ENCODE measurements at places on chromosomes 6 and 20.

DNA sequence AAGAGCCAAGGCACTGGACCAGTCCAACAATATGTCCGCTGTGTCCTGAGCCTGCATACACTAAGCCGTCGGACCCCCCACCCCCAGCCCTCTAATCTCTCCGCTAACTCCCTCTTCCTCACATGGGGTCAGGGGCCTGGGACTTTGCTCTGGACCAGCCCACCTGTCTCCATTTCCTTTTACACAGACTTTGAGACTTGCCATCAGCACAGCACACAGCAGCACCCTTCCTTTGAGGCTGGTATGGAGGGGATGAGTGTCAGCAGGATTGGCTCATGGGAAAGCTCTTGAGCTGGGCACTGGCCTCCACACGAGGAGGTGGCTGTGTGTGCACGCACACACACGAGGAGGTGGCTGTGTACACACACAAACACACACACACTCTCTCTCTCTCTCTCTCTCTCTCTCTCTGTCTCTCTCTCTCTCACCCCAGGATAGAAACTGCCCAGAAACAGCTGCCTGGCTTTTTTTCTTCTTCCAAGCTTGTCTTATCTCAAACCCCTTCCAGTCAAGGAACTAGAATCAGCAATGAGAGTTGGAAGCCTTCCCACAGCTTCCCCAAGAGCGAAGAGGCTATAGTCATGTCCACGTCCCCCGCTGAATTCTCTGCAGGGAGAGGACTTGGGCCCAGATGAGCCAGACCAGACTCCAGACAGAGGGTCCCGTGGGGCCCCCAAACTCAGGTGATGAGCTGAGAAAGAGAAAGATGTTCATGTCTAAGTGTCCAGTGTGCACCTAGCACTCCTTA is 18.6 kb downstream of the SLC9A8 start:
- DNase-seq, result no peak

DNA sequence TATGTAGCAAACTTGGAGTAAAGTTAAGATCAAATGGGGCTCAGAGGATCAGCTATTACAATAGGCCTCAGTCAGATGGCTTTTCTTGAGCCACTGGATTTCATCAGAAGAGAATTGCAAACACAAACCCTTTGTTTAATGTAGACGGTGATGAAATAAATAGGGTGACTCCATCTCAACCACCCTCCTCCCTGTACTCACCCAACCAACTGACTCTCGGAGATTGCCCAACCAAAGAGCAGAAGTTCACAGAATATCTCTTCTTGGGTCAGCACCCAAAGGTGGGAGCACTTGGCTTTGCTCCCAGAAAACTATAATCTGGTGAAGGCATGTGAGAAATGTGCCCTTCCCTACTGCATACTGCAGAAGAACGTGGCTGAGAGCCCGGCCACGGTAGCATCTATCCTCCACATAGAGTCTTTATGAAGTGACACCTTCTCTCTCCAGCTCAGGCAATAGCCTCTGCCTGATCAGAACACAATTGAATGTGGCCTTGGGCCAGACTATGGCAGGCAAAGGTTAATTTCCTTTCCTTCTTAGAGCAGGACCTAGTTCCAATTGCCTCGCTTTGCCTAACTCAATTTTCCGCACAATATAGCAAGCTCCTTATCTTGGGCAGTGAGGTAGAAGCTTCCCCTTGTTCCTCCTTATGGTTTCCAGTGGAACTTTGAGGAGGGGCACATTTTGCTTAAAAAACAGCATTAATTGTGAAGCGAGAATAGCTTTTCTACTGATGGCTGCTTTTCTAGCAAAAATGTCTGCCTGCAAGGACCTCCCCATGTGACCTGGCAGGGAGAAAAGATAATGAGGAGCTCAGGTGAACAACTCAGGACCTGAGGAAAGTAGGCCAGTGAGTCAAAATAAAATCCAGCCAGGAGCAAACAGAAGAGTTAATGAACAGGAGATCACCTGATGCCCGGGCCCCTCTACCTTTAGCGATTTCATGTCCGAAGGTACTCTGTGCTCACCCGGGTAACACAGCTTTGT is 79.4 kb downstream of the GFOD1 start:
- no peak for DNase-seq

DNA sequence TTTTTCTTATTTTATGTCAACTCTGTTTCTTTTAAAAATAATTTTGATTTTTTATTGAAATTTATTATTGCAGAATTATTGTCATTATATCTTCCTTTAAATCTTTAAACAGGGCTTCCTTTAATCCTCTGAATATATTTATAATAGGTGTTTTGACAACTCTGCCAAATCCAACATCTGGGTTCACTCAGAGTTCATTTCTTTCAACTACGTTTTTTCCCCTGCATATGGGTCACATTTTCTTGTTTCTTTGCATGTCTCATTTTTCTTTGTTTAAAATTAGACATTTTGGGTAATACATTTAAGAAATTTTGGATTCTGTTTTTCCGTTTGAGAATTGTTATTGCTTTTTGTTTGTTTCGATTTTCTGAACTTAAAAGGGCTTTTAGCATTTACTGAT is 655.1 kb upstream of the CITED2 start:
- DNase-seq, result no peak

GRCh38 chr6:160791981-160792418 is 90.0 kb downstream of the PLG start:
- DNase-seq, result no peak

GRCh38 chr6:34791701-34792604 is at the start of gene BLTP3A:
Gene BLTP3A (plus strand): TSS chr6:34792083. CDS start chr6:34792251, 168 bp downstream.
- peak; percentile 87 for DNase-seq

GRCh38 chr6:73471686-73472290 is 10.3 kb downstream of the MTO1 start:
- no peak for DNase-seq

DNA sequence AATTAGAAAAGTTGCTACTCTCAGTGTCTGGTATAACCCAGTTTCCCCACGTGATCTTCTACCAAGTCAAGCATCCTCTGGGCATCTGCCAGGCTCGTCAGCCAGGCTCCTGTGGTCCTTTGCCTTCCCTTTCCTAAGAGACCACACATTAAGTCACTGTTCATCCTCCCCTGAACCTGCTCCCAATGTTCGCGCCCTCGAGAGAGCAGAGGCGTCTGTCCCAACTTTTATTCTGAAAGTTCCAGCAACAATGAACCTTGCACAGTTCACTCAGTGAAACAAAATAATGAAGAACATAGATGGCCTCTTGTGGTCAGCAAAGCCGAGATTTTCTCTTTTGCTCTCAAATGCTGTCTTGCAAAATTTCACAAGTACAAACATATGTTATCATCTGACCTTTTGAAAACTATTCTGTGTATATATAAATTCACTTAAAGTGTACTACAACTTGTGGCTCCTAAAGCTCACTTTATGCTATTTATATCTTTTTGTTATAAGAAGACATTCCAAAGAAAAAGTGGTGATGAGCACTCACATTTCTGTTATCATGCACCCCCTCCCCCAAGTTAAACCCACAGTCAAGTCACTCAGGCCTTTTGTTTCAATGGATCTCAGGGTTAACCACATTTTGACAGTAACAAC is 39.2 kb upstream of the NHSL1 start:
- no peak for DNase-seq

- DNase-seq, result no peak
These were observed 432.7 kb downstream of the TFAP2A start for GRCh38 chr6:9982215-9982614.

GRCh38 chr20:38804682-38805501 is 605 bp upstream of the PPP1R16B start:
- peak; percentile 89 for DNase-seq

GRCh38 chr6:169831450-169832246 is 80.2 kb downstream of the ERMARD start:
- DNase-seq, result peak; percentile 73

DNA sequence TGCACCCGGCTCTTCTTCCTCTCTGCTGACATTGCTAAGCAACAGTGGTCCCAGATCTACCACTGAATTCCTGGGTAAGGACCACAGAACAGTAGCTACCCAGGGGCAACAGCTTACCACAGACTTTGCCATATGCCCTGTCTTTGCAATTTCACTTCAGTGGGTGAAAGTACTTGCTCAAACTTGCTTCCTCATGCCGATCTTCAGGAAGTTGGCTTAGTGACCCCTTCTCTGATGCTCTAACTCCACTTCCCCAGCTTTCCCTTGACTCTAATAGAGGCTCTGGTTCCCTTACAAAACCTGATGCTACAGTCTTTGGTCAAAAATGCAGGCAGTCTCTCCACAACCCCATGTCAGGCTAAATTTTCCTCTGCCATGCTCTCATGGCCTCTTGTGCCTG is 3.3 kb upstream of the TAAR5 start:
- no peak for DNase-seq

GRCh38 chr20:12886618-12887363 is 122.0 kb upstream of the SPTLC3 start:
- no peak for DNase-seq

- DNase-seq, result no peak
These were observed 176.9 kb upstream of the CITED2 start for GRCh38 chr6:139551376-139551775.

- DNase-seq, result no peak
These were observed 512.3 kb downstream of the HDGFL1 start for GRCh38 chr6:23081701-23082100.

DNA sequence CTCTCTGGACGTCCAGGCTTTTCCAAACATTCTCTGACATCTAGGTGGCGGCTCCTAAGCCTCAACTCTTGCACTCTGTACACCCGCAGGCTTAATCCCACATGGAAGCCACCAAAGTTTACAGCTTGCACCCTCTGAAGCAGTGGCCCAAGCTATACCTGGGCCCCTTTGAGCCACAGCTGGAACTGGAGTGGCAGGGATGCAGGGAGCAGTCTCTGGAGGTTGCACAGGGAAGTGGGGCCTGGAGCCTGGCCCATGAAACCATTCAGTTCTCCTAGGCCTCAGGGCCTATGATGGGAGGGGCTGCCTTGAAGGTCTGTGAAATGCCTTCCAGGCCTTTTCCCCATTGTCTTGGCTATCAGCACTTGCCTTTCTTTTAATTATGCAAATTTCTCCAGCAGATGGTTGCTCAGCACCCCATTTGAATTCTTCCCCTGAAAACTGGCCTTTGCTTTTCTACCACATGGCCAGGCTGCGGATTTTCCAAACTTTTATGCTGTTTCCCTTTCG is 64.9 kb downstream of the IRF4 start:
- no peak for DNase-seq

GRCh38 chr6:30025186-30025585 is 35.9 kb upstream of the POLR1H start:
- DNase-seq, result no peak

DNA sequence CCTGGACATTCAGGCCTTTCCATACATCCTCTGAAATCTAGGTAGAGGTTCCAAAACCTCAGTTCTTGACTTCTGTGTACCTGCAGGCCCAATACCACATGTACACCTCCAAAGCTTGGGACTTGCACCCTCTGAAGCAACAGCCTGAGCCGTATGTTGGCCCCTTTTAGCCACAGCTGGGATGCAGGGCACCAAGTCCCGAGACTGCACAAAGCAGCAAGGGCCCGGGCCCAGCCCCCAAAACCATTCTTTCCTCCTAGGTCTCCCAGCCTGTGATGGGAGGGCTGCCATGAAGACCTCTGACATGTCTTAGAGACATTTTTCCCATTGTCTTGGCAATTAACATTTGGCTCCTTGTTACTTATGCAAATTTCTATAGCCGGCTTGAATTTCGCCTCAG is 107.4 kb upstream of the FRMD1 start:
- DNase-seq, result no peak

GRCh38 chr6:167687116-167687725 is 139.5 kb upstream of the AFDN start:
- DNase-seq, result no peak

DNA sequence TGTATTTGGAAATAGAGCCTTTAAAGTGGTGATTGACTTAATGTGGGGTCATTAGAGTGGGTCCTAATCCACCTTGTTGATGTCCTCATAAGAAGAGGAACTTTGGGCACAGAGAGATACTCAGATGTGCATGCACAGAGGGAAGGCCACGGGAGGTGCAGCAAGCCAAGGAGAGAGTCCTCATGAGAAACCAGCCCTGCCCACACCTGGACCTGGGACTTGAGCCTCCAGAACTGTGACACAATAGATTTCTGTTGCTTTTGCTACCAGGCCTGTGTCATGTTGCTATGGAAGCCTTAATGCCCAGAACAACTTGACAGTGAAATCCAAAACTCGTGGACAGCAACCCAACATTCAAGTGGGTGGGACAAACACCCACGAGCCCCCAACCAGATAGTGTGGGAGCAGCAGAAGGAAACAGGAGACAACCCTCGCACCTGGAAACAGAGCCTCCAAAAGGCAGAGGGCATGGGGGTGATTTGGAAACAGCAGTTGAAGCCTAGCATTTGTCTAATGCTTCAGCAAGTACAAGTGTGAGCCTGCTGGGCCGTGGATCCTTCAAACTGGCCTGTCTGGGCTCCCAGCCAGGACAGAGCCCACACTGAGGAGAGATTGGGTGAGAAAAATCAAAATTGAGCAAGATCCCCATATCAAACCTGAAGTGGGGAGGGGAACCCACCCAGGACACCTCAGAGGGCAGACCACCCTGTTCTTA is 201.0 kb upstream of the CST7 start:
- DNase-seq, result no peak

GRCh38 chr6:24205020-24205492 is 79.0 kb downstream of the NRSN1 start:
- DNase-seq, result peak; percentile 47

DNA sequence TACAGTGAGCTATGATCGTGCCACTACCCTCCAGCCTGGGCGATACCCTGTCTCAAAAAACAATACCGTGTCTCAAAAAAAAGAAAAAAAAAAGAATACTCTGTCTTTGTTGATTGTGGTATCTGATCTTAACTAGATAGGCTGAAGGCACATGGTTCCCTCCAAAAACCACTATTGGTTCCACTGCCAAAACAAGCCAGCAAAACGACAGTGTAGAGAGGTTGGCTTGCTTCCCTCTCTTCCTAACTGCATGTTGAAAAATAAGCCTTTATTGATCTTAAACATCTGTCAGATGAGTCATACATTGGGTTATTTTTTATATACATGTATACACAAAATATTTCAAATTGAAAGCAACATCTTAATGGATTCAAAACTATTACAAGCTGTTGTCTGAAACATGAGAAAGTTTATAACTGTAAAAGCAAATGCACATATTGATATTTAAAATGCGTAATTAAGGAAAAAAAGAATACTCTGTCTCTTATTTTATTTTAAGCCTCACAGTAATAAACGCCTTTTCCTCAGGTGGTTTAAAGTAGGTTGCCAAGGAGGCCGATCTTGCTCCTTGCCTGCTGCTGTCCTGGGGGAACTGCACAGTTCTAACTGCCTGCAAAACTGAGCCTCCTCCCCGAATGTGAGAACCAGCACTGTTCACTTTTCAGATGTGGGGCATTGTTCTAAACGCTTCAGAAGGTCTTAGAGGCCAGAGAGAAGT is 7.0 kb upstream of the NINL start:
- peak; percentile 38 for DNase-seq

- DNase-seq, result no peak
These were observed 46.3 kb downstream of the CDYL start for GRCh38 chr6:4822476-4822875.

GRCh38 chr6:4319981-4320683 is 184.8 kb upstream of the ECI2 start:
- DNase-seq, result peak; percentile 71

- DNase-seq, result no peak
These were observed 45.0 kb downstream of the TBC1D7 start for GRCh38 chr6:13283331-13283730.

GRCh38 chr6:345747-346385 is 45.7 kb upstream of the IRF4 start:
- no peak for DNase-seq

- peak; percentile 60 for DNase-seq
These were observed 45.7 kb downstream of the RAMACL start for GRCh38 chr6:166540631-166541331.

- DNase-seq, result no peak
These were observed 34.2 kb upstream of the IRF4 start for GRCh38 chr6:357261-357790.

- no peak for DNase-seq
These were observed 404.7 kb upstream of the RUNX2 start for GRCh38 chr6:44923444-44923843.

Measured in lung microvascular endothelial cell (primary cell).